ENCODE measurements at places on chromosomes 2 and 18. TPM values are rescaled to one million over a fixed set of nuclear protein-coding genes. Genes with fewer than 3 reads are reported as not detected.

The CD28 gene
- 0.20 TPM for total RNA-seq

The KCNJ3 gene
- total RNA-seq = not detected

The NFATC1 gene
- 20.8 TPM for total RNA-seq

DNA sequence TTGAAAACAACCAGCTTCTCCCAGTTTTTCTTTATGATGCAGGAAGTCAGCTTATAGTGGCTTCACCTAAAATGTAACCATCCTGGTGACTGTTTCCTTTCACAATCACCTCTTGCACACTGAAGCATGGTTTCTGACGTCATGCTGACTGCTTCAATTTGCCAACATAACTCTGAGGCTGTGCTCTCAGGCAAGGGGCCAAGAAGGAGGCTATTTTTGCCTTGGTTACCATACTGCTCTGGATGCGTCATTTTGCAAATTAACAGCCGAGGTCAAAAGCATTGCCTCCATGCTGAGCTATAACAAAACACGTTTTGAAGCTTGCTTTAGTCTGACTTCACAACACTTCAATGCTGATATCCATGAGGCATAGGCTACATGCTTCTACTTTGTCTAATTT lies 397.8 kb downstream of the METTL4 start:
- DNase-seq = peak; percentile 53

DNA sequence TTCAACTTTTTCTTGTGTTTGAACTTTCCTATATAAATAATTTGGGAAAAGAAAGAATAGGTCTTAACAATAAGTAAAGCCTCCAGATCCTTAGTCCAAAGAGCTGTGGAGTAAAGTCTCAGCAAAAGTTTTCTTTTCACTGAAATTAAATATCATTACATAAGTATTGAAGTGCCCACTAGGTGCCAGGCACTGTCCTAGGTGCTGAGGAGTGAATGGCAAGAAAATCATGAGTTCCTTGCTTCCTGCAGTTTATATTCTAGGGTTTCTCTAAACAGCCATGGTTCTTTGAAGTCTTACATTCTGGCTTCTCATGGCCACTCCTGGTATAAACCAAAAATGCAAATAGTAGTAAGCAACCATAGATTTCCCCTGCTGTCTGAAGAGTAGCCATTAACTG lies 59.7 kb downstream of the SPP2 start:
- no peak for DNase-seq

Measured in lung microvascular endothelial cell (primary cell).